Left hindlimb (tissue), 1 donor: ENCODE measurements at places on chromosomes 12 and 14.

DNA sequence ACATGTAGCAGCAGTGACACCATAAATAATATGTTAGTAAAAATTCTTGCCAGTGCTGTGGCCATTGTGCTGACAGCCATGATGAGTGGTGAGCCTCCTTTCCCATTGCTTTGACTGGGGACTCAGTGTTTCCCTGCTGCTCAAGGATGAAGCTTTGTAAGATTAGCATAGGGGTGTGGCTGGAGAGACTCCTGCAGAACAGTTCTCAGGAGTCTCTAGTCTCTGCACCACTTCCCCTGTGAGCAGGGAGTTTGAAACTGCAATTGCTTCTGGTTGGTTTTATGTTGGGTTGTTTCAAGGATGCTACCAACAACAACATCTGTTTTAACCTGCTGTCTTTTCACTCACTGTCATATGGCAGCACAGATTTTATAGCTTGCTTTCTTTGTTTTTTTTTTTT, 41.4 kb downstream of the ZC3H14 start:
- no peak for DNase-seq

- DNase-seq = no peak
Measured at GRCh38 chr12:63948211-63948610, 103.7 kb downstream of the SRGAP1 start.

- DNase-seq = peak; percentile 82
Measured at GRCh38 chr12:108289350-108290161, 49.6 kb downstream of the CMKLR1 start.

DNA sequence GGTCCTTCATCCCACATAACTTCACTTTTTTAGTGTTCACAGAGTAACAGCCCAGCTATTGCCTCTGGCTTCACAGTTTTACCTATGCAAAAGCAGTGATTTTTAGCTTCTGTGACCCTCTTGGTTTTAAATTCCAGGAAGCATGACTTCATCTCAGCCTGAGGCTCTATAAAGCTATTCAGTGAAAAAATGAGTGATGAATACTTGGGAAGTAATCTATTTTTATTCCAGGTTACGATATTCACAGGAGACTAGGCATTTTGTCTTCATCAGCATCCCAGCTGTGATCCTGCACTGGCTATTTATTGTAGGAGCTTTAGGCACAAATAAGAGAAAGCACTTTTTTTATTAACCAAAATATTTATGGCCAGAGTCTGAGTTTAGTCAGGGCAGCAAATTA, 164.8 kb downstream of the SNAPC1 start:
- no peak for DNase-seq

DNA sequence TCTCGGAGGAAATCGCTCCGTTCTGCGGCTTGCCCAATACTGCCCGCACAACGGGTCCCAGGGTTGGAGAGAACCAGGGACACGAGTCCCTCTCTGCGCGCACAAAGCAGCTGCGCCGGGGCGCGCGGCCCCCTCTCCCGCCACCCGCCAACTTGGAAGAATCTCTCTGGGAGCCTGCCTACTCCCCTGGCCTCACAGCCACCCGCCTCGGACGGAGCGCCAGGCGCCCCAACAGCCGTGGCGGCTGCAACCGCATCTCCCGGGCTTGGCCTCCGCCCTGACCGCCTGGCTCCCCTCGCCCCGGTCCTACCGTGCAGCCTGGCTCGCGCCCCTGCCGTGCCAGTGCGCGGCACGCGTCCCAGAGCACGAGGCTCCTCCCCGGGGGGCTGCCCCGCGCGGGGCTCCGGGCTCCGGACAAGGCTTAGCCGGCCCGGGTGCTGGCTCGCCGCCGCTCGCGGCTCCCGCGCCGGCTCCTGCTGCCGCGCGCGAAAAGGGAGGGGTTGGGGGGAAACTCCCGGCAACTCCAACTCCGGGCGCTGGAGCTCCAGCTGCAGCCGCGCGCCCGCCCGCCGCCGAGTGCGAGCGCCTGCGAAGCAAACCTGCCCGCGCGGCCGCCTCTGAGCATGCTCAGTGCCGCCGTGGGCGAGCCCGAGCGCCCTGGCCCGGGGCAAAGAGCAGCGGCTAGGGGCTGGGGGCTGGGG, at the start of gene STXBP6:
Gene STXBP6, minus strand, starts transcription at position 580 of the 701 bp plus-strand sequence. CDS start 75,329 bp downstream, outside the sequence.
- peak; percentile 85 for DNase-seq

DNA sequence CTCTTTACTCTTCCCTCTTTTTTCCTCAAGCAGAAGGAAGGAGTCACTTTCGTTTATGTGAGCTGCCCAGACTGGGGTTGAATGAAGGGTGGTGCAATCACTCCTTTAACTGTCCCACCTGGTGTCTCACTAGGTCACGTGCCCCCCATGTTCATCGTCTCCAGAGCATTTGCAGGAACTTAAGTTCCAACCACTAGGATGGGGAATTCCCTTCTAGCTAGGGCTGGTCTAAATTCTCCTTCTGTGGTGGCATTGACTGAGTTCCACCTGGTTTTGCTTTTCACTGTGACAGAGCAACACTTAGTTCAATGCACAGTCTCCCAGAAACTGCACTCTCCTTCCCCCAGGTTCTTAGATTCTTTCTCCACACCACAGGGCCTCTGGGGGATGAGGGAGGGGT, 9.5 kb downstream of the FANCM start:
- DNase-seq = no peak

DNA sequence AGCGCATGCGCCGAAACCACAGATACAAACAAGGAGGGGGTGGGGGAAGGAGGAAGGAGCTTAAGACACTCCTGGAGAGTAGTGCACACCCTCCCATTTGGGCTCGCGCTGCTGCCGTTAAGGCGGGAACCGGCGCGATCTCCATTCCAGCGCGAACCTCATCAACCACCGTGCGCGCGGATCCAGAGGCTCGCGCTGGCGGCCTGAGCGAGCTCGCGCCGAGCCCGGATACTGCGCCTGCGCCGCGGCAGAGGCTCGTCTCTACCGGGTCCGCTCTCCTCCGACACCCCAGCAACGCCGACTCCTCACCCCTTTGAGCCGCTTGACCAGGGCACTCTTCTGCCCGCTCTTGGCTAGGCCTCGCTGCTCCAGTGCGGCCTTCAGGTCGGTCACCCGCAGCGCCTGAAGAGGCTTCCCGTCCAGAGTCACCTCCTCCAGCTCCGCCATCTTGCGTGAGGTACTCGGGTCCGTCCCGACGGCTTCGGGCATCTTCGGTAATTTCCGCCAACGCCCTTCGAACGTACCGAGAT, at the start of gene ACIN1:
Gene ACIN1, minus strand, starts transcription at position 471 of the 530 bp plus-strand sequence. Its CDS starts 24 bp downstream, at position 447.
- peak; percentile 88 for DNase-seq

DNA sequence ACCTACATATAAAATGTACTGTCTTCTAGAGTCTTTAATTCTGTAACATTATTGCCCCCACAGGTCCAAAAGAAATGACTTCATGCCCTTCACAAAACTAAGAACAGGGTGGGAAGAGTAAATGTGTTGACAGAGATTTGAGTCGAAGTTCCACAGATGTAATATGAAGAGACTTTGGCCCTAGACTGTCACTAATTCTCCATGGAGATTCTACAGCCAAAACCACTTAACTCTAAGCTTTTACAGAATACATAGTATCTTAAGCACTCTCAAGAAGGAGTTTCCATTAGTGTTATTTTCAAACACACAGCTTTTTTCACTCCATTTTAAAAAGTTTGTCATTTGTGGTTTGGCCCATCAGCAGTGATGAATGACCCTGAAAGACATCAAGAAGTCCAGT, 56.3 kb downstream of the ABCC9 start:
- no peak for DNase-seq
